Stimulated activated CD8-positive, alpha-beta memory T cell treated with anti-CD3 and anti-CD28 coated beads, Interleukin-4, amount 100 ng/mL, for 48 hours (primary cell): ENCODE measurements at places on chromosomes 3 and 15.
A peak's percentile ranks its signal among the peaks of the same experiment; 100 is the strongest.

- no peak for DNase-seq
These were observed 80.9 kb upstream of the MANF start for GRCh38 chr3:51304230-51304629.

DNA sequence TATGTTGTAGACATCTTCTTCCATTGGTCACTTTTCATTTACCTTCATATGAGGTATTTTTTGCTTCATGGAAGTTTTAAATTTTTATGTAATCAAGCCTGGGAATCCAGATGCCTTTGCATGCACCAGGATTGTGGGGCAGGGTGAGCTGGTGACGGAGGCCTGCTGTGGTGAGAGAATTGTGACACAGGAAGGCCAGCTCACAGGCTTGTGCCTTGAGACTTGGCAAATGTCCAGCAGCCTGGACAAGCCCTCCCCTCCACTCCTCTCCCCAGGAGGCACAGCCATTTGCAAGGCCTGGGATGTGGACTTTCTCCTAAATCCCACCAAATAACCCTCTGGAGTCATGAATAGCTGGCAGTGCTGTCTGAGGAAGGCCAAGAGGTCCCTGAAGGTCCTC lies 67.4 kb downstream of the RHCG start:
- DNase-seq = no peak

- no peak for DNase-seq
These were observed 184.3 kb downstream of the PLCH1 start for GRCh38 chr3:155560594-155560993.

DNA sequence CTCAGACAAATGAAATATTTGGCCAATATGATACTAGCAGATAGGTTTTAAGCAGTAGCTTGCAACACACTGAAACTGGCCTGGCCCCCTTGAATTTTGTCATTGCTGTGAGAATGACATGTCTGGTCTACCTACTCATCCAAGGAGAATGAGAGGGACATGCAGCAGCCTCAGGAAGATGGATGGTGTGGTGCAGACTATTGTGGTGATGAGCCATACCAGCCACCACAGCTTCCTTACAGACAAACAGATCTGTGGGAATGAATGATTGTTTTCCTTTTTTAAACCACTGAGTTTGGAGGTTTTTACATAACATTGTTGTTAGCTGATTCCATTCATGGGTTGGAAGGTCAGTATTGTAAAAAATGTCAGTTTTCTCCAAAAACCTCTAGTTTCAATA lies 133.7 kb upstream of the POU1F1 start:
- DNase-seq = no peak

DNA sequence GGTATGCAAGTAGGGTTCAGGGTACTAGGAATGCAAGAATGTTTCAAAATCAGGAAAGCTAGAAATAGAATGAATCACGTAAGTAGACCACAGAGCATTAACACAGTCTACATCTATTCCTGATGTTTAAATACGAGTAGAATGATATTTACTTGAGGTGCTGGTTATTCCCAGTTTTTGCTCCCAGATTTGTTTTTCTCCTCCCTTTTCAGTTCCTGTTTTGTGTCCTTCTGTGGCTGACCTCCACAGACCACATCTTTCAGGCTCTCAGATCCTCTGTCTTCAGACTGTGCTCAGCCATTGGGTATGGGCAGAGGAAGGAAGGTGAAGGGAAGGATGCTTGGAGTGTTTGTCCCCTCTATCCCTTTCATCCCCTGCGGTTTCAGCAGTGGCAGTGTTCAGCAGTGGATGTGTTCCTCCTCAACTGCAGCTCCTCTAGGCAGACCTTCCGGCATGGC lies 276.6 kb downstream of the ZNF621 start:
- no peak for DNase-seq

- no peak for DNase-seq
These were observed 1.3 kb downstream of the RNU5B-1 start for GRCh38 chr15:65305776-65306175.

- no peak for DNase-seq
These were observed 60.2 kb downstream of the SCN5A start for GRCh38 chr3:38588995-38589937.

DNA sequence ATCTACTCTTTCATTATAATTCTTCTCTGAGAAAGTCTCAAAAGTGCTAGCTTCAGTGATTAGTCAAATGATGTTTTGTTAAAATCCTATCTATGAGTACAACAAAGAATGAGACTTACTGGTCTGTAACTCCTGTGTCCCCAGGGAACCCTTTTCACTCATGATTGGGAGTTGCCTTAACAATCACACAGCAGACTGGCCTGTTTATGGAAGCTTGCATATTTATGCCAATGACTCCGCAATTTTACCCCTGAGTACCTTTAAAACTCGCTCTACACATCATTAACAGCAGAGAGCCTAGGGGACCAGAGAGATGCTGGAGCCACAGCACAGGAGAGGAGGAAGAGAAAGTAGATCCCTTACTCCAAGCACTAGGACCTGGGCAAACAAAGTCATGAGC lies 628.1 kb downstream of the IGSF11 start:
- DNase-seq = no peak

DNA sequence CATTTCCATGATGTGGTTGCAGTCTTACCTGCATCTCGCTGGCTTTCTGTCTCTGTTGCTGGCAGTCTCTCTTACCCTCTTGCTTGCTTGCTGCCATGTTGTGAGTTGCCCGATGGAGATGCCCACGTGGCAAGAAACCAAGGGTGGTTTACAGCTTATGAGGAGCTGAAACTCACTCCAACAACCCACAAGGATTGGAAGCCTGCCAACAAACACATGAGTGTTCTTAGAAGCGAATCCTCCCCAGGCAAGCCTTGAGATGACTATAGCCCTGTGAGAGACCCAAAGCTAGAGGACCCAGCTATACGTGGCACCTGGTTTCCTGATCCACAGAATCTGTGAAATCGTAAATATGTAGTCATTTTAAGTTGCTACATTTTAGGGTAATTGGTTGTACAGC lies 490.9 kb upstream of the ADAMTS9 start:
- DNase-seq = no peak

- no peak for DNase-seq
These were observed 598.7 kb upstream of the TGFBR2 start for GRCh38 chr3:30007668-30008067.

DNA sequence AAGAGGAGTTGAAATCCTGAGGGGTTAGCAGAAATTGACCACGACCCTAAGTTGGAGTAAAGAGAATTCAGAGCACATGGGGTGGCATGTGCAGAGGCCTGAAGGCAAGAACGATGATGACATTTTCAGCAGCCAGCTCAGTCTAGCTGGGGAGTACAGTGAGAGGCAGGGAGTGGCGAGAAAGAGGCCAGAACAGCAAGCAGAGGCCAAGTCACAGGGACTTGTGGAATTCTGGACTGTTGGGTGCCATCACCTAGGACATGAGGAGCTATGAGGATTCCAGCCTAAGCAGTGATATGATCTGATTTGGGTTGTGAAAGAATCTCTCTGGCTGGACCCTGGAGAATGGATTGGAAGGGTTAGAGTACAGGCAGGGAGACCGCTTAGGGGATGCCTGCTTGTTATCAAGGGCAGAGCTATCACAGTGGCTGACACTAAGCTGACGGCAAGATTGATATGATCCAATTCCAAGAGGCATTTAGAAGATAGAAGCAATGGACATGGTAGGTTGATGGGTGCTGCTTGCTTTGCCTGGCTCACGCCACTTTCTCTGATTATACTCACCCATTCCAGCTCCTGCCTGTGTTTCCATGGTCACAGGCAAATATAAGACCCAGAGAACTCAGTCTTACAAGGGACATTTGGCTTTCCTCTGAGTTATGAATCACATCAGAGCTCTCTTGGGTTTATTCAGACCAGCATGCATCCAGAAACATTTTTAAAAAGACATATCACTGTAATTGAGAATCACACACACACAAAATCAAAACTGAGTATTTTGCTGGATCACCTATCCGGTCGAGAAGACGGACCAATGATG lies 66.4 kb downstream of the LRTM1 start:
- DNase-seq = no peak

GRCh38 chr3:108042300-108042699 lies 48.5 kb downstream of the CD47 start:
- DNase-seq = no peak

DNA sequence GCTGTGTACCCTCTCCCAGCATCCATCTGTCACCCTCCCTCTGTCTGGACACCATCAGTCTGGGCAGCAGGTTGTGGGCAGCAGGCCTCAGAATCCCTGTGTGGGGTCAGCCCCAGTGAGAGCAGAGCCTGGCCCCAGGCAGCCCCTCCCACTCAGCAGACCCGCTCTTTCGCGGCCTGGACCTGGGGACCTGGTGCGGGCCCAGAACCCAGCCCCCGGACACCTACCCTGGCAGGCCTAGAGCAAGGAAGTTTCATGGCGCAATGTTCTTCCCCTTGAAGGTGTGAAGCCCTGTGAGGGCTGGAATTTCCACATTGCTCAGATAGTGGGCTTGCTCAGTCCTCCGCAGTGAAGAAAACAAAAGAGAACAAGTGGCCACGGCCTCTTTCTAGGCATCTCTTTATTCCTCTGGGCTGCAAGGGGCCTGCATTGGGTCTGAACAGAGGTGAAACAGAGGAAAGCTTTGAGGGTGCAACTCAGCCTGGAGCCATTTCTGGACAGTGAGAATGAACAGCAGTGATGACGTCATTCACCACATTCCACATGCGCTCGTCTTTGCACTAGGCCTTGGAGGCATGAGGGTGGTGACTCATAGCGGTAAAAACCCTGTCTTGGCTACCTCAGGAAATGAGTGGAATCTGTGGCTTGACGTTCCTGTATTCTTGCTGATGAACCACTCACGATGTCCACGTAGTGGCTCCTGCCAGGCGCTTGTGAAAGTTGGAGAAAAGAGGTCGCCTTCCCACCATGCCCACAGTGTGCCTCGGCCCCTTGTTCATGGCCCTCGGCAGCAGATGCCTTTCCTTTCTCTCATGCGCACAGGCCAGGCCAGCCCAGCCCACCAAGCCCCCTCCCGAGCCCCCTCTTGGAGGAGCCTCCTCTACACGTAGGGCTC lies 66.1 kb downstream of the SLC30A4 start:
- DNase-seq = peak; percentile 78

GRCh38 chr3:4438296-4438695 lies 28.8 kb downstream of the SUMF1 start:
- no peak for DNase-seq

DNA sequence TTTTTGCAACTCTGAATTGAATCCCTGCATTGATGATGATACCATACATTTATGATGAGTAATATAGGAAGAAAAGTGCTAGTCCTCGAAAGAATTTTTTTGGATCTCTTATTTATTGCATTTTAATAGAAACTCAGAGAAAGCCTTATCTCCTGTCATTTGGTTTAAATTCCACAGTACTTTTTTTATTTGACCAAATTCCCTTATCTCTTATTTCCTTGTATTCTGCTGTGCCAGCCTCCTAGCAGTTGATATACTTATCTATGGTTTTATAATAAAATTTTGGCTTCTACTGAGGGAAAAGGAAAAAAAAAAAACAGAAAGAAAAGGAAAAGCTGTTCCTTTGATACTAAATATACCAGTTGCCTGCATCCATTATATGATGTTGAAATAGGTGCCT lies 535.1 kb upstream of the NR2F2 start:
- no peak for DNase-seq

- DNase-seq = no peak
These were observed 164.5 kb upstream of the TLE3 start for GRCh38 chr15:70262171-70262570.

DNA sequence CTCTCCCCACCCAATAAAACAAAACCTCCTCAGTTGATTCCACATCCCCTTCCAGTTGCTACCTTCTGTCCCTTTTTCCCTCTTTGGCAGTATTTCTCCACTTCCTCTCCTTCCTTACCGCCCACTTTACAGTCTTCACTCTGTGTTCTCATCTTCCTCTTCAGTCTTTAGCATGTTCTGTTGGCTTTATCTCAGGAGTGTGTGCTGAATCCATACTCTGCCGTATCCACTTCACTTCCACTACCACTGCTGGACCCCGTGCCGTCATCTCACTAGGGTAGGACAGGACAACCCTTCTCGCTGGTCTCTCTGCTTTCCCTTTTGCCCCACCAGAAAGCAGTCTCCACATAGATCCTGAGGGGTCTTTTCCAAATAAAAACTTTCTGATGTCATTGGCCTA lies 74.3 kb downstream of the FNDC3B start:
- DNase-seq = no peak

GRCh38 chr3:37477711-37478487 lies 303.5 kb upstream of the LRRFIP2 start:
- DNase-seq = no peak

GRCh38 chr3:31648286-31648968 lies 115.7 kb downstream of the STT3B start:
- DNase-seq = no peak

- DNase-seq = no peak
These were observed 640.5 kb upstream of the GRM7 start for GRCh38 chr3:6220447-6220846.

- DNase-seq = no peak
These were observed 3.9 kb downstream of the ITIH3 start for GRCh38 chr3:52798376-52798977.

GRCh38 chr3:24123596-24123995 lies 178.5 kb downstream of the NR1D2 start:
- DNase-seq = no peak

DNA sequence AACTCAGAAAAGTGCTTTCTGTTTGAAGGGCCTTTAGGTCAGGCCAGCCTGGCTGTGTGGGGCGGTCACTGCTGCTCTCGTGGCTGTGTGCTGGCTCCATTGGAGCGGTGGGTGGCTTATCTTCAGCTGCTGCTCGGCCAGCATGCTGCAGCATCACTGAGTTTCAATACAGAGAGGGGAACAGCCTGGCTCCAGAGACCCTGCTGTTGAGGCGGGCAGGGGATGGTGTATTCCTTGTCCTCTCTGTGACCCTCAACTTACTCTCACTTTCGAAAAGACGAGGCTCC lies 248.5 kb upstream of the ONECUT1 start:
- DNase-seq = no peak

DNA sequence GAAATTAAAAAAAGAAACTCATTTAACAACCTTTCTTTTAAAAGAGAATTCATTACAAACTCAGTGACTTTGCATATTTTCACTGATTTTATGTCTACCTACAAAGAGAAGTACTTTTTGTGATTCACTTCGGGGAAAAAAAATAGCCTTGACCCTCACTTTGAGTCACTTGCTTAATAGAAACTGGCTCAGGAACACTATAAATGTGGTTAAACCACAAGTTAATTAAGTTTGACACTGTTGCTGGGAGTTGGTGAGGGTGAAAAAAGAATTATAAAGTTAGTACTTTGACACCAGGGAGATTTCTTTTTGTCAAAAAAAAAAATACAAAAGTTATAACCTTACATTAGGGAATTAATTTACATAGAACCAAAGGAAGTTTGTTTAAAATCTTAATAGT lies 810.9 kb downstream of the NR2F2 start:
- no peak for DNase-seq
